Hematopoietic multipotent progenitor cell treated with erythropoietin and hydrocortisone succinate and interleukin-3 and kit ligand, for 17 days (in vitro differentiated cells): ENCODE measurements at places on chromosomes 5 and 9.

DNA sequence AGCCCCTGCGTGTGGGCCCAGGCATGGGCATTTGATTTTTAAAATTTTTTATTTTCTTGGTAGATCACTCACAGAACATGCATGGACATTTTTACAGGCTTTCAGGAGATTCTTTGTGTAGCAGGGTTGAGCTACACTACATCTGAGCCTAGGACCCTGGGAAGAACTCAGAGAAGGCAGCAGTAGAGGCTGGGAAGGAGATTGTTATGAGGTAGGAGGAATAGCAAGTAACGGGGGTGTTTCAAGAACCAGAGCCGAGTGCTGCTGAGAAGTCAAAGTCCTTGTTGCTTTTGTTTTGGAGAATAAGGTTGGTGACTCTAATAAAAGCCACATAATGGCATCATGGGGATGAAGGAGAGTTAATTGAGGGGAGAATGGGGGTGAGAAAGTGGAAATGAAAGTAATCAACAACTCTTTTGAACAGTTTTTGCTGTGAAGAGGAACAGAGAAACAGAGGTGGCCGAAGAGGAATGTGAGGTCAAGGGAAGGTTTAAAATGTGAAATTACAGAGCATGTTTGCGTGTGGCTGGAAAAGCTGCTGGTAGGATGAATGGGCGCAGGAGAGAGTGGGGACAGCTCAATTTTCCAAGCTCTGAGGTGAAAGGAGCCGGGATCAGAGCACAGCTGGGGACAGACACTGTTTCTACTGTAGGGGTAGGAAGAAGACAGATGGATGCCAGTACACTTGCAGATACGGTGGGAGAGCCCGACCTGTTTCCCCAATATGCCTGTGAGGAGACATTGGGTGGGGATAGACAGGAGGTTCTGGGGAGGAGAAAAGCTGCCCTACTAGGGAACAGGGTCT lies 4.7 kb upstream of the PDLIM7 start:
- no peak for DNase-seq

- no peak for DNase-seq
Observed at GRCh38 chr9:71944754-71945375, 33.4 kb downstream of the C9orf85 start.

DNA sequence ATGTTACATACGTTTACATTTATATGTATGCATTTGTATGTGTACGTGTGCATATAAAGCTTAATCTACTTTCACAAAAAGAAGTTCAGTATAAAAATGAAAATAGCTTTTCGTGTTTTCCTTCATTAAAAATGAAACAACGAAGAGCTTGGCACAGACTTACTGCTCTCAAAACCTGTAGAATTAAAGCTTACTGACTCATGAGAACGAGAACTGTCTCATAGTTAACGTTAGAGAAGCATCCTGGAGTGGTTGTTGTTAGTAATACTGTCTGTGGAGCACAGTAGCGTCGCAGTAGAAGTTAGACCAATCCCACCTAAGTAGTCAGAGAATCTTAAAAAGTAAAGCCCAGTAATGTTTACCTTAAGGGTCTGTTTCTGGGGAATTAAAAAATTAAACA lies 1.3 kb downstream of the MAT2B start:
- peak; percentile 74 for DNase-seq

- no peak for DNase-seq
Observed at GRCh38 chr9:74935008-74935407, 17.7 kb downstream of the C9orf40 start.

- DNase-seq, result no peak
Observed at GRCh38 chr9:121839726-121840500, 188.5 kb downstream of the DAB2IP start.

DNA sequence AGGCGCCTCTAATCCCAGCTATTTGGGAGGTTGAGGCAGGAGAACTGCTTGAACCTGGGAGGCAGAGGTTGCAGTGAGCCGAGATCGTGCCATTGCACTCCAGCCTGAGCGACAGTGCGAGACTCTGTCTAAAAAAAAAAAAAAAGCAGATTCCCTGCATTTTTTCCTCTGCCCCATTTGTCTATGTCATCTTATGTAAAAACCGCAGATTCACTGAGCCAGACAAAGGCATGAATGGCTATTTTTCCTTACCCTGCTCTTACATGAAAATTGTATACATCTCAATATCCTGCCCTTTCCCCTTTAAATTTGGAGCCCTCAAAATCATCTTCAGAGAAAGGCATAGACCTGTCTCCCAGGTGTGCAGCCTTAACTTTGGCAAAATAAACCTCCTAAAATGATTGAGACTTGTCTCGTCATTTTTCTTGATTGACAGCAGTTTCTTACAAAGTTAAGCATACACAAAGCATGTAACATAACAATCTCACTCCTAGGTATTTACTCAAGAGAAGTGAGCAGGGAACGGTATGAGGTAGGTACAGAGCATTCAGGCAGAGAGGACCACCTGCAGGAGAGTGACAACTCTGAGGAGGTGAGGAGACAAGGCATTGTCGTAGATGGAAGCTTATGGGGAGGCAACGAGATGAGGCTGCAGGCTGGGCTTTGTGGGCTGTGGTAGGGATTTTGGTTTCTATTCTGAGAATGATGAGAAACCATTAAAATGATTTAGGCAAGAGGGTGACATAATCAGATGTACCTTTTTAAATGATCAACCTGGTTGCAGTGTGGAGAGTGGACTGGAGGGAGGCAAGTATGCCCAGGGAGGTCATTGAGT lies 65.7 kb upstream of the IL6ST start:
- DNase-seq, result no peak

- DNase-seq, result peak; percentile 63
Observed at GRCh38 chr9:35813434-35814105, 1.3 kb downstream of the HINT2 start.

GRCh38 chr5:139312075-139312474 lies 18.5 kb downstream of the MATR3 start:
- no peak for DNase-seq

GRCh38 chr9:93601063-93601462 lies 24.7 kb downstream of the PHF2 start:
- DNase-seq, result no peak

GRCh38 chr9:75775166-75775565 lies 115.3 kb upstream of the PCSK5 start:
- no peak for DNase-seq

DNA sequence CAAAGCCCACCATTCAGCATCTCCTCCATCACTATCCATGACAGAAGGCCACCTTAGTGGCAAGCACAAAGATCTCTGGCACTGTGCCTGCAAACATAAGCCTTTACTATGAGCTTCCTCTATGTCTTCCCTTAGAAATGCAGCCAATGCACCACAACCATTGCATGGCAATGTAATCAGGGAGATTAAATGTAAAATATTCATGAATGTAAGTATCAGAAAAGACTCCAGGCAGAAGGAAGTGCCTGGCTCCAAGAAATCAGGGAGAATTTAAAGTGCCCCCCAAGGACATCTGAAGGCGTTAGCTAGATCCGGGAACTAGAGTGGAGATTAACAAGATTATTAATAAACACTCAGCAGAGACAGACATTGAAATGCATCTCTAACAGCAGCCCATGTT lies 32.5 kb upstream of the MYORG start:
- no peak for DNase-seq
